ENCODE measurements at places on chromosomes 12 and 14.
A peak's percentile ranks its signal among the peaks of the same experiment; 100 is the strongest.

- peak; percentile 57 for DNase-seq
Observed at GRCh38 chr12:6825398-6826124, 2.6 kb upstream of the P3H3 start.

- DNase-seq, result no peak
Observed at GRCh38 chr14:73833530-73834260, 17.9 kb upstream of the PTGR2 start.

DNA sequence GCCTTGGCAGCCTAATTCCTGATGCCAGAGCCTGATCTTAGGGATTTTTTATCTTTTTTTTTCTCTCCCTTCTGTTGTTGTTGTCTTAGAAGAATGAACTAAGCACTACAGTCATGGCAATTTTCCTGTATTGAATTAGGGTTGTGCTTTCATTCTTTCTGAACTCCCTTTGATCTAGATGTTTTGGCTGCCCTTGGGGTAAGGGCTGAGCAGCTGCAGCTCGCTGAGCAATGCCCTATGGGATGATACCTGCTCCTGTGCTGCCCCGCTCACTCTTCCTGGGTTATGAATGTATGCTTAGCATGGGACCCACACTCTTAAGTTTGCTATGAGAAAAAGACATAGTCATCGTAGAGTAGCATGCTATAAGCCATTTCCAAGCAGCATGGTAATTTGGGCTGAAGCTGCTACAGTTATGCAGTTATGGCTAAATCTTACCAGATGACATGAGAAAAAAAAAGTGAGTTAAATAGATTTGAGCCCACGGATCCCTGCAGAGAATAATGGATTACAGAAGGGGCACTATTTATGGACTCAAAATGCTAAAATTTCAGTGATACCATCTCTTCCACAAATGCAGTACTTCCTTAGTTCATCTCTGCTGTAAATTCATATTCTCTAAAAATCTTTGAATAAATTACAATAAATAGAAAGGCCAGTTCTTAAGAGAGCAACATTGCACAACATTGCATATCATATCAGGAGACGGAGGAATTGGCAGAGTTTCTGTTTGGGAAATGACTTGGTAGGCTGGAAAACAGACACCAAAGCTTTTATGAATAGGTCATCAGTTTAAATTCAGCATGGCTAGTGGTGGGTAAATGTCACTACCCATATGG is 79.2 kb upstream of the PTHLH start:
- DNase-seq, result no peak

DNA sequence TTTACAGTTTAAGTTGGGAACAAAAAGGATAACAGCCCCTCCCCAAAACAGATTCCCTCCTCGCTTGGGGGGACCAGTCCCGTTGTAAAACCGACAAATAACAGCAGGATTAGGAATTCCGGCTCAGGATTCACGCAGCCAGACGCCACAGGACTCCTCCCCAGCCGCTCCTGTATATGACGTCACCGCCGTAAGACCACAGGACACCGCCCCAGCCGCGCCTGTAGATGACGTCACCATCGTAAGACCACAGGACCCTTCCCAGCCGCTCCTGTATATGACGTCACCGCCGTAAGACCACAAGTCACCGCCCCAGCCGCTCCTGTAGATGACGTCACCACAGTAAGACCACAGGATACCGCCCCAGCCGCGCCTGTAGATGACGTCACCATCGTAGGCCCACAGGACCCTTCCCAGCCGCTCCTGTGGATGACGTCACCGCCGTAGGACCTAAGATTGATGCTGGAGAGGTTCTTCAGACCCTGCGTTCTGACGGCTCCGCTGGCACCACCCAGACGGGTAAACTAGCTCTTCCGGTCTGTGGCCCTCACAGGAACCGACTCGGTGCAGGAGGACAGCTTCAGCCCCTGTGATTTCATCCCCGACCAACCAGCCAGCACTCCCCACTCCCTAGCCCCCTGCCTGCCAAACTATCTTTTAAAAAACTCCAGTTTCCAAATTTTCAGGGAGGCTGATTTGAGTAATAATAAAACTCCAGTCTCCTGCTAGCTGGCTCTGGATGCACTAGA is 43.9 kb upstream of the FBRSL1 start:
- peak; percentile 84 for DNase-seq

DNA sequence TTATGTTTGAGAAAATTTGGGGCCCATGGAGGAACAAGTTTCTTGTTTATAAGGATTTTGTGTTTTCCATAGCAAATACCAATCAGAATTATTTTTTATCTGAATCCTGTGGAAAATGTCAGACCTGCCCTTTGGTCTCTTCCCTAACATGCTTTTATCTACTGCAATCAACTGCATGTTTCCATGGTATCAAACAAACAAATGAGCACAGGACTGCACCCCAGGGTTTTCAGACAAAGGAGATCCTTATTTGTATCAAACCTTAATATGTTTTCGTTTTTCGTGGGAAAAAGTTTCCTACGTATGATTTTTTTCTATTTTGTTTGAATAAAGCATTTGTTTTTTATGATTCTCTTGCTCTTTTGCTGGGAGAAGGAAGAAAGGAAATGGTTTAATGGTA is 91.1 kb downstream of the GPR135 start:
- no peak for DNase-seq

GRCh38 chr12:47782372-47782770 is 9.3 kb downstream of the SLC48A1 start:
- DNase-seq, result peak; percentile 70

DNA sequence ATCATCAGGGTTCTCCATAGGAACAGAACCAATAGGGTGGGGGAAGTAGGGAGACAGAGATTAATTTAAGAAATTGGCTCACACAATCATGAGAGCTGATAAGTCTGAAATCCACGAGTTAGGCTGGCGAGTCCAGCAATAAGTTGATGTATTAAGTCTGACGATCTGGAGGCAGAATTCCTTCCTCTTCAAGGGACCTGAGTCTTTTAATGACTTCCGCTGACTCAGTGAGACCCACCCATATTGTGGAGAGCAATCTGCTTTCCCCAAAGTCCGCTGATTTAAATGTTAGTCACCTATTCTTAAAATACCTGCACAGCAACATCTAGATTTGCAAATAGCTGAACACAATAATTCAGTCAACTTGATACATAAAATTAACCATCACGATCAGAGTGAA is 97.8 kb downstream of the SPTSSA start:
- DNase-seq, result no peak

- DNase-seq, result no peak
Observed at GRCh38 chr12:102401087-102401486, 79.3 kb downstream of the IGF1 start.

Data from bone marrow (tissue), 2 donors.